ENCODE measurements at places on chromosomes 7 and 10.

GRCh38 chr7:155644971-155645509, 579 bp downstream of the RBM33 start:
- peak; percentile 42 for DNase-seq

- DNase-seq, result no peak
Measured at GRCh38 chr10:71771204-71771603, 2.1 kb downstream of the VSIR start.

GRCh38 chr7:158302274-158303070, 285.2 kb downstream of the PTPRN2 start:
- DNase-seq, result no peak

GRCh38 chr7:24825931-24826661, 68.8 kb upstream of the GSDME start:
- DNase-seq, result no peak

GRCh38 chr10:64648915-64649314, 1127.7 kb downstream of the REEP3 start:
- no peak for DNase-seq

DNA sequence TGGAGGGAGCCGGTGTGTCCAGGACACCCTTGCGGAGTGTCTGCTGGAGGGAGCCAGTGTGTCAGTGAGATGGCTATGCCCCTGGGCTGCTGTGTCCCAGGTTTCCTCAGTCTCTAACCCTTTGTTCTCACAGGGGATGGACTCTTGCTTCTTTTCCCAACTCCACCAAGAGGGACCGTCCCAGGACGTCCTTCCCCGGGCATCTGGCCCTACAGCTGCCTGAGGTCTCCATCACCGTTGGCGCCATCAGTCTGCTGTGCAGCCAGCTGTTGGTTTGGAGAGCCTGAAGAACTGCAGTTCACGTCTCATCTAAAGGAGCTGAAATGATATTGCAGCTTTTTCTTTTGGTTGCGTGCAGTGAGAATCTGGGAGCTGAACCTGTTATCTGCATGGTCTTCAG, 136.2 kb downstream of the VIPR2 start:
- DNase-seq, result no peak

DNA sequence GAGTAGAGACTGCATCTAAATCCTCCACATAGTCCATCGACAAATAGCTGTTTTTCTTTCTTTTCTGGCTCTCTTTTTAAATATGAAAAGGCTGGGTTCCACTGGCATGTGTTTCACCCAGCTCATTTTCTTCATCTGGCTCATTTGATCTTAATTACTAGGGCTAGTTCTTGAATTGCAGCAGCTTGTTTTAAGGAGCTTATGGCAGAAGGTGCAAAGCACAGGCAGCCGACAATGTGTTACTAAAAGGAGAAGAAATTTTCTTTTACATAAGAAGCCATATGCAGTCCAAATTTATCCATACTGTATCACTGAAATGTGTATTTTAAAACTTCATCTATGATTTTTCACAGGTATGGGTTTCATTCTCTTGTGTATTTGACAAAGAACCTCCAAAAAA, 205.6 kb upstream of the PTER start:
- no peak for DNase-seq

DNA sequence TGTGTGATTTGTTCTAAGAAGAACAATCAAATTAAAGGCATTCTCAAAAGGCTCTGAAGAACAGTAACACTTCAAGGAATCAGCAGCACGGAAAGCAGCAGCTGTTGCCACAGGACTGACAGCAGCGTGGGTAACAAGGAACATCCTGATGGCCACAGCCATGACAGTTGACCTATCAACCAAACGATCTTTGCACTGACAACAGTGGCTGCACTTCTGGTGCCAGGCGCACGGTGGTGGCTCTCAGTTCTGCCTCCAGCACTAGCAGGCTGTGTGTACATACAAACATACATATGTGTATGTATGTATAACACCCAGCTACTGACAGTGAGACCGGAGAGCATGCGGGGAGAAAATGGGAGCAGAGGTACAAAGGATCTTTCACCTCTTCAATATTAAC, 114.1 kb downstream of the ZFAND4 start:
- no peak for DNase-seq

GRCh38 chr10:9140373-9140772, 1085.9 kb downstream of the GATA3 start:
- DNase-seq, result no peak

GRCh38 chr10:46287846-46288477, 1.2 kb downstream of the ANTXRL start:
- DNase-seq, result no peak

- peak; percentile 33 for DNase-seq
Measured at GRCh38 chr10:92593619-92594588, 974 bp downstream of the KIF11 start.

DNA sequence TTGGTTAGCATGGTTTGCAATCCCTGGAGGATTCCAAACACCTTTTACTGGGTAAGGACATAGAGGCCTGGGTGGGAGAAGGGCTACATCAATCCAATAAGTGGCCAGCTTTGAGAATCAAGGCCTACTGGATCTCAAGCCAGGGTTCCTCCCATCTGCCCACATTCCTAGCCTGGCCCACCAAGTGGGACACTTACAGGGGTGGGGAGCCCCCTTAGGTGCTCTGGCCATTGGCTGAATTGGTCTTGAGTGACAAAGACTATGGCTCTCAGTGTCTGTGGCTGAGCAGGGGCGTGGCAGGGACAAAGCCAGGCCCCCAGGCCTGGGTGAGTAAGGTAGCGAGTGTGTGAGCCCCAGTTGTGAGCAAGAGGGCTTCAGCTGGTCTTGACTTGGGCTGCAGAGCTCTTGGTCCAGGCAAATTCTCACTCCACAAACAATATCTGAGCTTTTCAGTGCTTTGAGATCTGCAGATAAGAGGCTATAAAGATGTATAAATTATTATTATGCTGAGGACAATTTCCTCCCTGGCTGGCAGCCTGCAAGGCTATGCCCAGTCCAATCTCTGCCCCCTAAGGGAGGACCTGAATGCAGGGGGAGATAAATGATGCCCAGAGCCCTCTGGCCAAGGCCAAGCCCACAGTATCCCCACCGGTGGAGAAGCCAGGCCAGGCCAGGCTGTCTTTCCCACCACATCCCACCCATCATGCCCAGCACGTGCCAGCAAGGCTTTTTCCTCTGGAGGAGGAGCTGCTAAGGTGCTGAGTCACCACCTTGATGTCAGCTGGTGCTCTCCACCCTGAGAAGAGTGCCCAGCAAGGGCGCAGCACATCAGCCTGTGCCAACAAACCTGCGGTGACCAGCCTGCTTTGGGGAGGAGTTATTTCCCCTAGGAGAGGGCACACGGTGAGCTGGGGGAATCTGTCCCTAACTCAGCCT, 80.7 kb upstream of the DUSP5 start:
- DNase-seq, result no peak

DNA sequence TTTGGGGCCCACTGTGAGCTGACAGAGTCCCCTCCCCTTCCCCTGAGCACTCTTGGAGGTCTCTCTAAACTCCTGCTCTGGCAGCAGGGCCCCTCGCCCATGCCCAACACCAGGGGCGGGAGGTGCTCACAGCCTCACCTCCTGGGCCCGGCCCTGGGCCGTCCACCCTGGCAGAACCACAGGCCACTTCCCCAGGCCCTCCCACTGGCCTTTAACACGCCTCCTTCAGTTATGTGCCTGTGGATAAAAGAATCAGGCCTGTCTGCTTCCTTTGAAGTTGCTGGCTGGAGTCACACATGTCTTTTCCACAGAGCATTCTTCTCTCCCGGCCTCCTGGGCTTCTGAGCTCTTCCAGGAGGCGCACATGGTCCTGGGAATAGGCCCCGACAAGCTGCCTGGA, 10.2 kb downstream of the MYL10 start:
- no peak for DNase-seq

DNA sequence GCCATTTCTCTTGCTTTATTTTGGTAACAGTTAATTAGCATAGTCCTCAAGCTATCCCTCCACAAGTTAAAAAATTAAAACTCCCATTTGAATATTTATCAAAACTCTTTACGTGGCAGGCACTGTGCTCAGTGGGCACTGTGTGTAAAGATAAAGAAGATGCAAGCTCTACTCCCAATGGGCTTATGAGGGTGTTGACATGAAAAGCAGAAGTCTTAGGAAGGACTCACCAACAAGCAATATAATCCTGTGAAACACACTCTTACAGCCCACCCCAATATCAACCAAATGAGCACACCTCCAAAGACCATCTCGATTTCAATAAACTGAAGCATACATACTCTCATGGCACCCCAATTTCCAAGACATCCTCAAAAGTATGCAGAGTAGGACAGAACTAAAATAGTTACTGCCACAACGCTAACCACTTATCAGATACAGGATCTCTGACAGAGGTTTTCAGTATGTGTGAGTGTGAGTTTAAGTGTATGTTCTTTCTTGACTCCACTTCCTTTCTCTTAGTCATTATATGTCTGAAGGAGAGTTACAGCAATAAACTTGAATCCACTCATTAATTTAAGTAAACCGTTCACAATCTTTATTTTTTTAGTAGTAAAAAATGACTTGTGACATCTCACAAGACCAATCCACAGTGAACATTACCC, 120.0 kb downstream of the PDE1C start:
- DNase-seq, result no peak

GRCh38 chr7:44315301-44315903, 10.0 kb downstream of the CAMK2B start:
- DNase-seq, result no peak

GRCh38 chr7:33076737-33077136, 14.2 kb upstream of the NT5C3A start:
- DNase-seq, result no peak

DNA sequence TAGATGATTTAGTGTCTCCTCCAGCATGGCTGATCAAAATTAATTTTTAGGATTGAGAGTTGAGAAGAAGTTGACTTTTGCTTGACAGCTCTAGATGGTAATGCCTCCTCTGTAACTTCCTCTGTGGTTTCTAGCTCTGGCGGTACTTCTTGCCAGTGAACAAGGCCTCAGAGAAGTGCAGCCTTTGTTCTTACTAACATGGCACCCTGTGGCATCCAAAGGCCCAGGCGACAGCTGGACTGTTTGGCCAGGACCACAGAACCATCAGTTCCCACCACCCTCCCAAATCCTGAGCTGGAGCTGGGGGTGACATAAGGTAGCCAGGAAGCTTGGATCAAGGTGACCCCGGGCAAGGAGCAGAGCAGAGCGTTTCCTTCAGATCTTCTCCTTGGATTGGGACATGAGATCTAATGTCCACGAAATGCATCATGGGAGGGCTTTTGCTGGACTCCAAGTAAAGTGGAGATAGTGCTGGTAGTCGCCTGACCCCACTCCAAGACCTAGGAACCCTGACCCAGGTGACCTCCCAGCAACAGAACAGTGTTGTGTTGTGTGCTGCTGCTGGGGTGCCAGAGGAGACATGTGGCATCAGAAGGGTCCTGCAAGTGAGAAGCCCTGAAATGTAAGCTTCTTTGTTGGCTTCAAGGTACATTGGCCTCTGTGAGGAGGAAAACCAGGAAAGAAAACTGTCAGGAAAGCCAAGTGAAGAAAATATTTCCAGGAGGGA, 41.8 kb downstream of the APBB1IP start:
- DNase-seq, result no peak

GRCh38 chr7:132580277-132580676, 4.0 kb upstream of the PLXNA4 start:
- no peak for DNase-seq

GRCh38 chr10:86329896-86330680, 36.5 kb downstream of the GRID1 start:
- no peak for DNase-seq

DNA sequence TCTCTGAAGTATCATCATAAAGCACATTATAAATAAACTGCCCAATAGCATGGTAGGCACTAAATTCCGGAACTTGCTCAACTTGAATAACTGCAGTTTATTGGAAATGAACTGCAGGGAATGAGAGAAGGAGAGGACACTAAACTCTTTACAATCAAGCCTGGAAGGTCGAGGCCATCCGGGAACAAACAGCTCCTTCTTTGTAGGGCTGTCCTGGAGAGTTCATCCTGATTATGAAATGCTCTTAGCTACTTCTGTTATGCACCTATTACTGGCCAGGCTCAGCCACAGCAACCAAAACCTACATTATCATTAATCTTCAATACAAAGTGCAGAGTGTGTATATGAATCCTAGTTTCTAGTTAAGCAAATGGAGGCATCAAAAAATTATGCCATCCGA, 64.7 kb downstream of the PPP1R17 start:
- DNase-seq, result no peak

GRCh38 chr7:157153260-157153659, 14.5 kb downstream of the UBE3C start:
- DNase-seq, result no peak

DNA sequence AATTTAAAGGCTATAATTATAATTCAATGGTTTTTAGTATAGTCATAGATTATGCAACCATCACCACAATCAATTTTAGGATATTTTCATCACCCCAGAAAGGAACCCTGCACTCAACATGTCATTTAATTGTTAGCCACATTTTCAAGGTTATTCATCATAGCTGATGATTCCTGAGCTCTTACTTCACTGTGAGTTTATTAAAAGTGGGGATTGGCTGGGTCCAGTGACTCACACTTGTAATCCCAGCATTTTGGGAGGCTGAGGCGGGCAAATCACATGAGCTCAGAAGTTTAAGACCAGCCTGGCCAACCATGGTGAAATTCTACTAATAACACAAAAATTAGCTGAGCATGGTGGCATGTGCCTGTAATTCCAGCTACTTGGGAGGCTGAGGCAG, 787 bp downstream of the CCL26 start:
- no peak for DNase-seq

- DNase-seq, result peak; percentile 62
Measured at GRCh38 chr10:102009801-102010425, 46.1 kb downstream of the ARMH3 start.

DNA sequence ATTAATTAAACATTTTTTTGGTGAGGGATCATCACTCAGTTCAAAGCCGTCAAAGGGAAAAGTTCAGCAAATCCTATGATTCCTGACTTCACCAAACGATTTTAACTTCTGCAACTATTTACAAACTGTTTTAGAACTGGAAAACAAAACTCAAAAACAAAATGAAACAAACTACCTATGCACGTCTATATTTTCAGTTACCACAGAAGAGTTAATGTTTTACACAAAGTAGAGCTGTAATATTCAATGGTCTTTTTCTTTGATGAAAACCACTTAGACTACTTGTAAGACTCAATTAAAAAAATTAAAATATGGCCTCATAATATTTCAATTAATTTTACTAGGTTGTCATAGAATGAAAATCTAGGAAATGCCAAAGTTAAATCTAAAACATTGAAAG, 131.5 kb downstream of the ATE1 start:
- DNase-seq, result no peak

GRCh38 chr7:129187681-129188371, 607 bp upstream of the SMO start:
- peak; percentile 34 for DNase-seq

GRCh38 chr7:139708541-139708940, 69.3 kb downstream of the HIPK2 start:
- DNase-seq, result peak; percentile 89
